Left lobe of liver (tissue), 2 donors: ENCODE measurements at places on chromosomes 1 and 21.
A peak's percentile ranks its signal among the peaks of the same experiment; 100 is the strongest.

GRCh38 chr1:17908945-17909344 lies 153.8 kb downstream of the ACTL8 start:
- DNase-seq, result no peak

DNA sequence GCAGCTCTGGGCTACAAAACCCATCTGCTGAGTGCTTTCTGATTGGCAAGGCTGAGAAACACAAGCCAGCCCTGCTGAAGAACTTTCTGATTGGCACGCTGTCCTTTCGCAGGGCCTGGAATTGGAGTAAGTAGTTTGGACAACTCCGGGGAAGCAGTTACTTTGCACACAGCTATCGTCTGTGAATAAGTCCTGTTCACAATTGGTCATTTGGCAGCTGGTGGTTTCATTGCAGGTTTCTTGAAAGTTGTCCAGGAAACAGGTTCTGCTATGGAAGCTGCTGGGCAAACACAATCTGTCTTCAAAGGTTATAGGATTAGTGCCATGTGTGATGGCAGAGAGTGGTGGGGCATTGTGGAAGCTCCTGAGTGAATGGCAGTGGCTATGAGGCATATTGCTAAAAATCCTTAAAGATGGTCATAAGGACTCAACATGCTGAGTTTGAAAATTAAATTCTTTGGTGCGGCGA lies at the start of gene KRTAP27-1:
TSS of gene KRTAP27-1 (minus strand) at position 419 of the 469 bp plus-strand sequence. CDS start at position 393, 26 bp downstream.
- no peak for DNase-seq

GRCh38 chr1:10779841-10780240 lies 16.6 kb downstream of the CASZ1 start:
- DNase-seq, result no peak

DNA sequence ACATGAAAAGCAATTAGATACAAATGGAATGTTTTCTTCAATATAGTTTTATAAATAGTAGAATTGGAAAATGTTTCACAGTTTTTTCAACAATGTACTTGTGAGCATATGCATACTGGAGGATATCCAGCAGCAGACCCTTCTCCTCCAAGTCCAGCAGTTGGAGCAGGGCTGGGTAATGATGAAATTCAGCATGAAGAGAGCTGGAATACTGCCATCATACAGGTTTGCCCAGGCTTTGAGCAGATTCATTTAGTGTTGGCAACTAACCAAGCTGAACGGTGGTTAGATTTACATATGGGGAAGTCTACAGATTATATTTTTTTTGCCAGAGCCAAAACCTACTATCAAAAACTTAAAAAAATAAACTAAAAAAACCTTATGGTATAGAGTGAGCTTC lies 38.3 kb downstream of the WDR3 start:
- no peak for DNase-seq

DNA sequence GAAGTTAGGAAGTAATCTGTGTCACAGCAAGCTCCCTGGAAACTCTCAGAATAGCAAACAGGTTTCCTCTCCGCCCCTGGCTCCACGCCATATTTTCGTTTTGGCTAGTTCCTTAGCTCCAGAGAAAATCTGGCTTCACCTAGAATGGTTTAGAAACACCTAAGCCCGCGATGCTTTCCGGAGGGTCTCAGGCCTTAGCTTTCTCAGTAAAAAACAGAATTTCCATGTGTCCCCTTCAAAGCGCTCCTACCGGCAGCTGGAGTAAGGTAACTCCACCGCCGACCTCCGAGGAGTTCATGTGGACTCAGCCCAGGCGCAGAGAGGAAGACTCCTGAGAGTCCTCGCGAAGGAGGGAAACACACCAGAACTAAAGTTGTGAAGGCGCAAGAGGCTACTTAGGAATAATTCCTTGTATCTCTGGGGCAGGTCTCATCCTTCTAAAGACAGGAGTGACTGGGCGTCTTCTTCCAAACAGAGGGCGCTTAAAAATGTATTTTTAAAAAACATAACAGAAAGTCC lies 406 bp downstream of the KIAA0040 start:
- DNase-seq, result peak; percentile 82

GRCh38 chr1:35340519-35340918 lies 72.0 kb downstream of the ZMYM4 start:
- DNase-seq, result no peak

GRCh38 chr1:115865704-115866380 lies 24.9 kb upstream of the NHLH2 start:
- DNase-seq, result no peak

DNA sequence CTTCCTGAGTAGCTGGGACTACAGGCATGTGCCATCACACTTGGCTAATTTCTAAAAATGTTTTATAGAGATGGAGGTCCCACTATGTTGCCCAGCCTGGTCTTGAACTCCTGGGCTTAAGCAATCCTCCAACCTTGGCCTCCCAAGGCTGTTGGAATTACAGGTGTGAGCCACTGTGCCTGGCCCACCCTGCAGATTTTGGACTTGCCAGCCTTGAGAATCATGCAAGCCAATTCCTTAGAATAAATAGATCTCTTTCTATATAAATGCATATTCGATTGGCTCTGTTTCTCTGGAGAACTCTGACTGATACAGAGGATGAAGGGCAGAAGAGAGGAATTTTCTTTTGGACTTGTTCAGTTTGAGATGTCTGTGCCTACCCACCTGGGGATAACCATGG lies 6.7 kb downstream of the CLDN14 start:
- DNase-seq, result no peak

GRCh38 chr1:28796352-28797211 lies 15.4 kb upstream of the OPRD1 start:
- no peak for DNase-seq

DNA sequence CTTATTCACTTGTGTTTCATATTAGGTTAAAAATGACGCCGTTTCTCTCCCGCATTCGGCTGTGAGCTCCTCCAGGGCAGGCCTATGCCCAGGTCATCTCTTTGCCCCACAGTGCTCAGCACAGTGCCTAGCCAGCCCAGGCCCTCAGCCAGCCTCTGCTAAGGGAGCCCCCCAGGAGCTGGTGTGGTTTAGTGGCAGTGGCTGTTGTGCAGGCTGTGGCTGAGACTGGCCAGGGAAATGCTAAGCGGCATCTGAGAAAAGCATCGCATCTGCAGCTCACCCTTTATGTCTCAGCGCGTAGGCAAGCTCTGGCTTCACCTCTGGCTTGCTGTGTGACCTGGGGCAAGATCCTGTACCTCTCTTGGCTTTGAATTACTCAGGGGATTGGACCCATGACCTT lies 275.1 kb downstream of the TRABD2B start:
- DNase-seq, result no peak

DNA sequence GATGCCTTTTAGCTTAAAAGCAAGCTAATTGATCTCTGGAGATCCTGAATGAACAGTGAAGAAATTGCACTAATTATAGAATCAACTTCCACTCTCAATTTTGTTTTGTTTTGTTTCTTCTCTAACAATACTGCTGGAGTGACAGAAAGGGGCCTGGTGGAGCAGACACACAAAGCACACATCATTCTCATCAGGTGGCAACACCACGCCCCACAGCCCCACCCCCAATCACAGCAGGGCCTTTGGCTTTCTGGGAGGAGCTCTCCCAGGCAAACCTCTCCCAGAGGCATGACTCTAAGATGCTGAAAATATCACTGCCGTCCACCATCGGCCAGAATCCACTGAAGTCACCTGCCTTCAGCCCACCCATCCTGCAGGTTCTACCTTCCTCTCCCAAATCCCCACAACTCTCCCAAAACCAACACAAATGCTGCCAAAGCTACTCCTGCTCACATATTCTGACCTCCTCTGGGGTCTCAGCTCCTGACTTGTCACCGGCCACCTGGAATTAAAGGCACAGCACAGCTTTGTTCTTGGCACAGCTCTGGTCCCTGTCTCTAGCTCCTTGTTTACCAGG lies 120.7 kb downstream of the GRIK3 start:
- DNase-seq, result no peak

DNA sequence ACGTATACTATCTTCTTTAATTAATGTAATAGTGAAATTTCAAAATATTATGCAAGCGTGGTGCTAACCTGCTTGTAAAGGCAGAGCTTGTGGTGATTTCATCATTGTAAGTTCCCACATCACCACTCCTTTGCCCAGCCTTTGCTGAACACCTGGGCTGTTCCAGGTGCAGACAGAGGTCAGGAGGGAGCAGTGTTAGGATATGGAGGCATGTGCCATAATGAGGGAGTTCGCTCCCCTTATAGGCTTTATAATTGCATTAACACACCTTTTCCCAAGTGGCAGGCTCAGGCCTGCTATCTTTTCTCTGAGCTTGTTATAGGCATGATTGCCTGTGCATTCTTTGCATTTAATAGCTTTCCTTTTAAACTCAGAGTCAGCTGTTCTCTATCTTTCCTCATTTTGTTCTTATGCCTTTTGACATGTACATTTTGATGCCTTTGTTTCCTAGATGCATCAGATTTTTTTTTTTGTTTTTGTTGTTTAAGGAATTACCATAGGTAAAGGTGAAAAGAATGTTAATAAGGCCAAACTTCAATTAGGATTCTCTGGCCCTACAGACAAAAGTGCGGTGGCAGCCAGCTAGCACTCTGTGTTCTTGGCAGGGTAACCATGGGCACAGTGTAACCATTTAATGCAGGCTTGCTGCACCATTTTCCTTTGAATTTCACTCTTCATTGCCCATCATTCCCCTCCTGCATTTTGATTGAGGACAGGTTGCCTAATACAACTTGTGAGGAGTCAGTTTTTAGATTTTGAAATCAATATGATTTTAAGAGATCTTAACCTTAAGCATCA lies 12.6 kb downstream of the NPL start:
- no peak for DNase-seq

DNA sequence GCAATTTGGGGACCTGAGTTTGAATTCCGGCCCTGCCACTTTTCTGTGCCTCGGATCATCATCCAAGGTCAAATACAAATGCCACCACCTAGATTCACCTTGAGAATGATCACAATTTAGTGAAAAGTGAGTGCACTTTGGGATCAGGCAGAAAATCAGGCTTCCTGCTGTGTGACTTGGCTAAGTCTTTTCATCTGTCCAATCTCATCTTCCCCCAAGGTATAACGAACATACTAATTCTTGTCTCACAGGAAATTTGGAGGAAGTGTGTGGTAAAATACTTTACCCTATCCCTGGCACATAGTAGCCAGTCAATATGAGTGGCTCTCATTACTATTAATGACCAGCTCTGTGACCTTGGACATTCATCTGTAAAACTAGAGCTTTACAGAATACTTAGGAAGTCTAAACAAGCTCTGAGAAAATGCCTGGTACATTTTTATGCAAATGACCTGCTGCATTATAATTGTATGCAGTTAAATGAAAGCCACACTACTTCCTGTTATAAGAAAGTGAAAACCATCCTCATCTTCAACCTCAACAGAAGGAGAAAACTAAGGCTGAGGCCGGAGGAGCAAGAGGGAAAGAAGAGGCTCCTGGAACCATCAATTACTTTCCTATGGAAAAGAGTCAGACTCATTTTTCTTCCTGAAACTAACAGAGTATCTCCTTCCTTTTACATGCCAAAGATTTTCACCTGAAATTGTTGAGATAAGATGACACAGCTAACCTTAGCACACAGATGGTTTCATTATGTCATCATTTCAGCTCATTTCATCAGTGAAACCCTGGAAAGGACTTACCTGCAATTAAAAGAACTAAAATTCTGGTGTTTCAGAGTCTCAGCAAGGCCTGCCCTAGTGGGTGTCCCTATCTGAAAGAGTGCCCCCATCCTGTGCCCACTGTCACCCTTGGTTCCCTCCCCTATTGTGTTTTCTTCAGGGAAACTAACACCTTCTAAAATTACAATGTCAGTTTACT lies 32.6 kb upstream of the RGS8 start:
- no peak for DNase-seq

DNA sequence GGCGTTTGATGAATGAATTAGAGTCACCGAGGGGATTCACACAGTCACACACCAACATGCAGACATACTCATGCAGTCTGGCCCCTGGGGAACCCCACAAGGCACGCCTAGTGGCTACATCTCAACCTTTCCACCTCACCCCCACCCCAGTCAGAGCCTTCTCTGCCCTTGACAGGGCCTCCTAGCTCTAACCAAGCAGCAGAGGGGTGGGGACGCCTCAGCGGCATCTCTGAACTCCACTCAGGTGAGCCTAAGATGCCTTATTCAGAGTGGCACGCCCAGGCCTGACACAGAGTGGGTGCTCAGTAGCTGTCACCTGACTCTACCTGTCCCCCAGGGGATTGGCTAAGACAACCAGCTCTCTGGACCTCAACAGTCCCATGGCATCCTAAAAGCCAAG lies 3.7 kb upstream of the SDC3 start:
- no peak for DNase-seq

- DNase-seq, result no peak
Measured at GRCh38 chr21:45891388-45892155, 90.0 kb upstream of the COL6A1 start.

GRCh38 chr1:114550336-114550735 lies 31.1 kb downstream of the BCAS2 start:
- DNase-seq, result no peak

GRCh38 chr21:33761441-33762036 lies 119.2 kb downstream of the ITSN1 start:
- no peak for DNase-seq

GRCh38 chr21:26736449-26736848 lies 108.8 kb downstream of the ADAMTS1 start:
- DNase-seq, result no peak
